GM03348 (cell line): ENCODE measurements at places on chromosomes 4 and X.

GRCh38 chr4:77910676-77911075 lies 48.0 kb downstream of the MRPL1 start:
- no peak for DNase-seq

DNA sequence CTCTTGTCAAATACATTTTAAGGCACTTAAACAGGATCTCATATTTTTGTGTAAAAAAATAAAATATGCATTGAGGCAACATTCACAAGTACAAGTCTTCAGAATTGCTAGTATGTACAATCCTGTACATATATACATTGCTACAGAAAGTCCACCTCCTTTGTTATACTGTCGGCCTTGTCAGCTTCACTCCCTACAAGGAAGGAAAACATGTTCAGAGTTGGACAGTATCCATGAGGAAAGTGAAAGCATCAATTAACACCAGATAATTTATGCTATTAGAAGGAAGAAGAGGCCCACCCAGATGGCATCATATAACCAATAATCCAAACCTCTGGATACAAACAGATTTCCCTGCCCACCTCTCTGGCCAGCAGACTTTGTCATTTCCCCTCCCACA lies 42.0 kb downstream of the REELD1 start:
- DNase-seq, result no peak

DNA sequence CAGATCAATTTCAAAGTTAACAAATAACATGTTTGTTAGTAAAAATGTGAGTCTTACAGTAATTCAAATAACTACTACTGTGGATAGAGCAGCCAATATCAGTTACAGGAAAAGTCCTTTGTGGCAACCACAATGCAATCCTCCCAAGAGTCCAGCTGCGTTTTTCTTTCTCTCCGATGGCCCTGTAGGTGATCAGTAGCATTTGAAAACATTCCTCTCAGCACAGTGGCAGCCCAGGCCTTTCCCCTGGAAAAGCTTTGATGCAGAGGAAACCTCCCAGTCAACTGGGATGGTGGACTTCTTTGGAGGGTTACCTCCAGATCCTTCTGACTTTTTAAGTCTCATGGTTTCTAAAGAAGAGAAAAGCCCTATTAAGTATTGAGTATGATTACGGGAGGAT lies 18.0 kb upstream of the PDZD4 start:
- no peak for DNase-seq

GRCh38 chr4:9867751-9868425 lies 86.5 kb downstream of the DRD5 start:
- DNase-seq, result no peak

GRCh38 chrX:20221902-20222301 lies 44.8 kb downstream of the RPS6KA3 start:
- no peak for DNase-seq

- no peak for DNase-seq
Measured at GRCh38 chr4:146054676-146055075, 116.1 kb upstream of the ZNF827 start.

DNA sequence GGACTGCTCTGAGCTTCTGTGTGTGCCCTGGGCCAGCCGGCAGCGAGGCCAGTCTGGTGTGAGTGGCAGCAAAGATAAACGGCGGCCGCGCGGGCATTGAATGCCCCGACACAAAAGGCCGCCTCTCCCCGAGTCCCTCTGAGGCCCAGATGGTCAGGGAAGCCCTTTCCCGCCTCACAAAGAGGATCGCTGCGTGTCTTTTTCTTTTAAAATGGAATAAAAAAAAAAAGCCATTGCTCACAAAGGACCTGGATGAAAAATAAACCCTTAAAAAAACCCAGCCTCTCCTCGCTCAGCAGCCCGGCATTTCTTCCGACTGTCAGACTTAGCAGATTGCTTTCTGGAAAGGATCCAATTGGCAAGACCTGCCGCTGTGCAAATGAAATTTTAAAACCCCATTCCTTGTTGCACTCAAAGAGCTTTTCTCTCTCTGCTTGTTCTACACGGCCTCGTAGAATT lies 578.7 kb downstream of the BCOR start:
- DNase-seq, result no peak

GRCh38 chr4:742742-743311 lies 37.2 kb downstream of the PCGF3 start:
- peak; percentile 91 for DNase-seq

GRCh38 chr4:96352051-96352517 lies 512.2 kb downstream of the PDHA2 start:
- no peak for DNase-seq

- peak; percentile 62 for DNase-seq
Measured at GRCh38 chrX:13669246-13669737, 16.4 kb downstream of the TCEANC start.

GRCh38 chr4:114698231-114698630 lies 99.6 kb downstream of the UGT8 start:
- DNase-seq, result no peak

DNA sequence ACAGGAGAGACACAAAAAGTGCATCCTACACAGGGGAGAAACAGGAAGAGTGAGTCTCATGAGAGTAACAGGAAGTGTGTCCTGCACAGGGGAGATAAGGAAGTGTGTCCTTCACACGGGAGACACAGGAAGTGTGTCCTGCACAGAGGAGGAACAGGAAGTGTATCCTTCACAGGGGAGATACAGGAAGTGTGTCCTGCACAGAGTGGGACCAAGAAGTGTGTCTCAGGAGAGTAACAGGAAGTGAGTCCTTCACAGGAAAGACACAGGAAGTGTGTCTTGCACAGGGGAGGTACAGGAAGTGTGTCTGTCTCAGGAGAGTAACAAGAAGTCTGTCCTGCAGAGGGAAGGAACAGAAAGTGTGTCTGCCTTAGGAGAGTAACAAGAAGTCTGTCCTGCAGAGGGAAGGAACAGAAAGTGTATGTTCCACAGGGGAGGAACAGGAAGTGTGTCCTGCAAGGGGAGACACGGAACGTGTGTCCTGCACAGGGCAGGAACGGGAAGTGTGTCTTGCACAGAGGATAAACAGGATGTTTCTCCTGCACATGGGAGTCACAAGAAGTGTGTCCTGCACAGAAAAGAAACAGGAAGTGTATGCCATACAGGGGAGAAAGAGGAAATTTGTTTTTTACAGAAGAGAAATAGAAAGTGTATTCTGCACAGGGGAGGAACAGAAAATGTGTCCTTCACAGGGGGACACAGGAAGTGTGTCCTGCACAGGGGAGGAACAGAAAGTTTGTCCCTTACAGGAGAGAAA lies 102.0 kb downstream of the ARSF start:
- no peak for DNase-seq

- DNase-seq, result peak; percentile 29
Measured at GRCh38 chr4:118816538-118817177, 19.3 kb downstream of the SEC24D start.

GRCh38 chr4:119315036-119315435 lies 6.9 kb downstream of the FABP2 start:
- DNase-seq, result peak; percentile 27

DNA sequence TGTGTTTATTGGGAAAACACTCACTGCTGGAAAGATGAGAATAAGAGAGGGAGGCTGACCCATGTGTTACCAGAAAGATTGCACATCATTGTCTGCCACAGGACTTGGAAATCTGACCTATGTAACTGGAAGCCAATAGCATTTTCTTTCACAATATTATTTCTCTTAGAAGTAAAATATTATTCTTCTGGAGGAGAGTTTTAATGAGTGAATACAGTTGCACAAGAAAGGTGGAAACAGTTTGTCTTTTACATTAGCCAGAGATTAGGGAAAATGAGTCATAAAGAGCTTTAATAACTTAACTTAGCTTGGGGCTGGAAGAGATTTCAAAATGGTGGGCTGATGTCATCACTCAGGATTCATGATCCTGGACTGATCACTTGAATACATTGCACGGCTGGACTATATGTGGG lies 31.5 kb upstream of the LNX1 start:
- DNase-seq, result peak; percentile 35

GRCh38 chr4:172393220-172393619 lies 580.0 kb downstream of the GALNTL6 start:
- no peak for DNase-seq

GRCh38 chrX:21855937-21856415 lies at the start of gene YY2:
Gene YY2 (plus strand): TSS chrX:21855987. CDS start chrX:21856485, 498 bp downstream.
- no peak for DNase-seq
